Subcutaneous adipose tissue (tissue), 4 donors: ENCODE measurements at places on chromosomes 13 and 19. TPM values are rescaled to one million over a fixed set of nuclear protein-coding genes. Genes with fewer than 3 reads are reported as not detected.

ZNF888 gene
- 4.8 TPM for total RNA-seq

SERP2 gene
- 5.7 TPM for total RNA-seq

IGSF23 gene
- total RNA-seq = not detected

BEST2 gene
- not detected for total RNA-seq

ZNF177 gene
- 3.4 TPM for total RNA-seq
